Stimulated activated CD4-positive, alpha-beta T cell treated with anti-CD3 and anti-CD28 coated beads, TNF-alpha, amount 100 ng/mL, for 1 hour (primary cell): ENCODE measurements at places on chromosomes 2 and 18.

DNA sequence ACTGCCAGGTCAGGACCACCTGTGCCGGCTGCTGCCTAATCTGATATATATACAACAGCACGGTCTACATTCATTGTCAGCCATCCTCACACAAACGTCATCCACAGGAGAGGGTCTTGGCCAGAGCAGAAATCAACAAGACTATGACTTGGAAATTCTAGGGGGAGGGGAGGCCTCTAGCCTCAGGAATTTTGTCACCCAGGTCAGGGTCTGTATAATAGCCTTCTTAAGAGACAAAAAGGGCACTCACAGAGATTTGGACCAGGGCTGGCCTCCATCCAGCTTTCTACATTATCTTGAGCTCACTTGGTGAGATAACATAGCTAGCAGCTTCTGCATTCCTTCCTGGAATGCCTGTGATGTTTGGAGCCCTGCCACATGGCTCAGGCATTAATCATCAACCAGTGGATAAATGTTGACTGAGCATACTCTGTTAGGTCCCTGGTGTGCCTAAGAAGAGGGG is 50.4 kb upstream of the CTIF start:
- no peak for DNase-seq

GRCh38 chr2:178892751-178893625 is 85.8 kb upstream of the TTN start:
- no peak for DNase-seq

- DNase-seq: peak; percentile 72
These were observed 598 bp upstream of the WBP1 start for GRCh38 chr2:74457549-74458131.

- DNase-seq: no peak
These were observed 19.7 kb downstream of the SAP130 start for GRCh38 chr2:128008074-128008672.

DNA sequence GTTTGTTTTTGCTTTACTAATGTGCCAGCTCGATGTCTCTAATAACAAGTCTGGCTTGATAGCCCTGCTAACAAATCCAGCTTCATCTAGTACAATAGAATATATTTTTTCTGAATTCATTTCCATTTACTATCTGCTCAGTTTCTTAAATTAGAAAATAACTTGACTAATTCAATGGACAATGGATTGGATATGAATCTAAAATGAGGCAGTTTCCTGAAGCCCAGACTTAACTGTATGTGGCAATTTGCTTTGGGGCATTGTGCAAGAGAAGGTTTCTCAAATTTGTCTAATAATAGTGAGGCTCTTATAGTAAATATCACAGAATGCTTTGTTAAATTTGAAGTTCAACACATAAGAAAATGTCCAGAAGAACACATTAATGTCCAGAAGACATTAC is 25.8 kb downstream of the CALCRL start:
- DNase-seq: no peak

GRCh38 chr2:240711296-240711695 is 19.6 kb downstream of the AQP12A start:
- no peak for DNase-seq

GRCh38 chr18:32277549-32277948 is 87.7 kb downstream of the MEP1B start:
- no peak for DNase-seq

- no peak for DNase-seq
These were observed 156.0 kb downstream of the TFCP2L1 start for GRCh38 chr2:121128741-121129659.
